ENCODE measurements at places on chromosomes 16 and 17.

DNA sequence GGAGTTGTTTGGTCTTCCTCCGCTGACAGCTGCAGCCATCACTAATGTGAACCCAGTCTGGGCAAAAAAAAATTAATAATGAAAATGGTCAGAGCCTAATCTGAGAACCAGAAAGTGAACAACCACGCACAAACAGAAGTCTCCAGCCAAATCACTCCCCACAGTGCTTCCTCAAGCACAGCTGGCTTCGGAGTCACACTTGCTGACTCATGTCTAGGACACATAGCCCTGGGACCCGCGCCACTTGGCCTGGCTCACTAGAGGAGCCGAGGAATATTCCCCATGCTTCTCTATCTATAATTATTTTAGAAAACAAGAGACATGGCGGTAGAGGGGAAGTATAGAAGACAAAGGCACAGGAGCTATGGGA, 109.1 kb downstream of the ZFHX3 start:
- DNase-seq: no peak

- DNase-seq: no peak
Observed at GRCh38 chr16:56738221-56738620, 8.3 kb downstream of the NUP93 start.

DNA sequence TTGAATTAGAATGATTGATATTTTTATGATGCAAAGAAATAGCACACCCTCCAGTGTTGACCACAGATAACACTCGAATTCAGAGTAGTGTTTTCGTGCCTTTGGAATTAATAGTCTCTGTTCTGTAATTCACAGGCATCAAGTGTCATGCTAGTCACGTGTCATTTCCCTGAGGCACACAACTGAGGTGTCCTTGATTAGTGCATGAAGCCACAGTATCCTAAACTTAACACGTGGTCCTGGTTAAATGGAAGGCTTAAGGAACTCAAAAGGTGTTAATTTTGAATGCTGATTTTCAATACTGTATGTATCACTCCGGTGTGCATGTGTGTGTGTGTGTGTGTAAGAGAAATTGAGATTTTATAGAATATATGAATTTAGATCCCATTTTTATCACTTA, 625.6 kb downstream of the TMEM114 start:
- DNase-seq: no peak

DNA sequence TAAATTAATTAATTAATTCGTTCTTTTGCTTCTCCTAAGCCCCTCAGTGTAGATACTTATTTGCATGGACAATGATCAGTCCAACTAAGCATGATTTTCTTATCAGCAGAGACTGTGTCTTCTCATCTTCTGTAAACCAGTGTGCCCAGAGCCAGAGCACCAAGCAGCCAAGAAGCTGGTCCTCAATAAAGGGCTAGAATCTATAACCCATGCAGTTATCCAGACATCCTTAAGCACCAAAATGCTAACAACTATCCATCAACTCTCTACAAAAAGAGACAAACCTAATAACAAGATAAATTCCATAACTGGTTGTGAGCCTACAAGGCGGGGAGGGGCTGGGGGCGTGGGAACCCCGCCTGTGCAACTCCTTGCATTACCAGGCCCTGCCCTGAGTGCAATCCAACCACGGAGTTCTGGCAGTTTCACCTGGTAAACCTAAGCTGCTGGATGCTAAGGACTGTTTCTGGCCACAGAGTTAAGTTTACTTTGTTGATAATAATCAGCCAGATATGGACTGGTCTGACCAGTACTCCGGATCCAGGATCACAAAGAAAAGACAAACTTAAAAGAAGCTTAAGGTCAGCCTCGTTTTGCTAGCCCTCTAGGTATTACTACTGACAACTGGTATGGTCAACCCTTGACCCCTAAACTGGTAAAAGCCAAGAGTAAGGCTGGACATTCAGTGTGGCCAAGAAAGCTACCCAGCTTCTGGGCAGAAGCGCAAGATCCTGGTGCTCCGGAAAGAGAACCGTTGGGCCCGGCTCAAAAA, 51.5 kb downstream of the ZFHX3 start:
- DNase-seq: no peak

DNA sequence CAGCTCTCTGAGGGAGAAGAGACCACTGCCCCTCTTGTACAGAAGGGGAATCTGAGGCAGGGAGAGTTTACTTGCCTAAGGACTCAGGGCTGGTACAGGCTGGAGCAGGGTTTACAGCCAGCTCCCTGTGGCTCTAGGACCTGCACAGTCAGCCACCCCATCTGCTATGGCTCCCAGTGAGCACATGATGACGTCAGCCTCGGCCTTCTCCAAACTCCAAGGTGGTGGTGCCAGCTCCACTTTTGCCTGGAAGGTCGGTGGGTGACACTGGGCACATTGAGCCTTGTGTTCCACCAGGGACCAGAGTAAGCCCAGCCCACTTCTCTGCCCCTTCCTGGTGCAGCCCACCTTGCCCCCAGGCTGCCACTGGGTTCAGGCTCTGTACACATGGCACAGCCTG, 202.2 kb downstream of the ENGASE start:
- no peak for DNase-seq

DNA sequence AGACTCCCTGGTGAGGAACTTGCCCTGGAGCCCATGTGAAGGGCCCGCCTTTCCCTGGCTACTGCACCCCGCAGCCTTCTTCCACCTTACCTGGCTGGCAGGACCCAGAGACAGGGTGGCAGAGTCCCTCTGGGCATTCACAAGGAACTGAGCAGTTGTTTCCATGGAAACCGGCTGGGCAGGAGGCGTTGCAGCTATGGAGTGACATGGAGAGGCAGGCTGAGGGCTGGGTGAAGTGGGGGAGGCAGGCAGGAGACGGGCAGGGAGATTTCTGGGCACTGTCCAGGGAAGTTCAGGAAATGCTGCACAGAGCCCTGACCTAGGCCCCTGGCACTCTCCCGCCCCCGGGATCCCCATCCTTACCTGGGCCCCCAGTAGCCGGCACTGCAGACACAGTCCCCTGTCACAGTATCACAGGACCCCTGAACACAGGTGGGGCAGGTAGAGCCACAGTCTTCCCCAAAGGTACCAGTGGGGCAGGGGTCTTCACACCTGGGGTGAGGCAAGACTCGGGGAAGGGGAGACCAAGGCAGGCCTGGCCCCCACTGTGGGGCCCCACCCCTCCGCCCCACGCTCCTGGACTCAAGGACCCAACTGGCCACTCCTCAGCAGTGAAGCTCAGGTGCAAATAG, 5.9 kb downstream of the SCARF1 start:
- DNase-seq: no peak

GRCh38 chr16:15597822-15598647, 44.9 kb downstream of the MARF1 start:
- no peak for DNase-seq

GRCh38 chr17:45688353-45688752, 95.8 kb upstream of the CRHR1 start:
- no peak for DNase-seq

GRCh38 chr17:49344914-49345313, 17.1 kb downstream of the ZNF652 start:
- DNase-seq: no peak
